ENCODE measurements at places on chromosomes 2 and 18.

GRCh38 chr2:168392024-168392423 is 64.0 kb upstream of the CERS6 start:
- no peak for DNase-seq

DNA sequence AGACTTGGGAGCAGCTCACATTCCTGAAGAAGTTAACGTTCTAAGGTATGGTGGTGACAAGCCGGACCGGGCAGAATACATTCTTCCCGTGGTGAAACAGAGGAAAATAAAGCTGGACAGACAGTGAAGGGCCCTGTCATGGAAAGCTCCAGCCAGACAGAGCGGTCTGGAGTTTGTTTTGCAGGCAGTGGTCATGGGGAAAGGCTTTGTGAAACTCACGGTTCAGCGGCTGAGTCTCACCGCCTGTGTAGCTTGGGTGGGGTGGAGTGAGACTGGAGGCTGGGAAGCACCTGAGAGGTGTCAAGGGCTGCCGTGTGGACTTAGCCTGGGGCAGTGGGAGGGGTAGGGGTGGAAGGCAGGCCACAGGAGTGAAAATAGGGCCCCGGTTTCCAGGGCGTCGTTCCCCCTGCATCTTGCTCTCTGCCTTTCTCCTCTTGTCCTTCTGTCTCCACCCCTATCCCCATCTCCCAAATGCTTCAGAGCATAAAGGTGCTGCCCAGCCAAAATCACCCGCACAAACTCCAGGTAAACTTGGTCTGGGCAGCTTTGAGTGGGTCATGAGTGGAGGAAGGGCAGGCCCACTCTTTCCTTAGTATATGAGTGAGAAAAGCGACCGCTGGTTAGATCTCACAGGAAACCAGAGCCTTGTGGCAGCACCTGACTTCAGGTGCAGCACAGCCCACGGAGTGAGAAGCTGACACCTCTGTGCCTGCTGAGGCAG is 11.4 kb upstream of the SLC20A1 start:
- no peak for DNase-seq

- no peak for DNase-seq
Measured at GRCh38 chr2:108459441-108459840, 10.4 kb downstream of the GCC2 start.

- DNase-seq = no peak
Measured at GRCh38 chr2:161422816-161423403, 6.8 kb downstream of the TBR1 start.

GRCh38 chr2:35787302-35788031 is 568.1 kb upstream of the CRIM1 start:
- no peak for DNase-seq

DNA sequence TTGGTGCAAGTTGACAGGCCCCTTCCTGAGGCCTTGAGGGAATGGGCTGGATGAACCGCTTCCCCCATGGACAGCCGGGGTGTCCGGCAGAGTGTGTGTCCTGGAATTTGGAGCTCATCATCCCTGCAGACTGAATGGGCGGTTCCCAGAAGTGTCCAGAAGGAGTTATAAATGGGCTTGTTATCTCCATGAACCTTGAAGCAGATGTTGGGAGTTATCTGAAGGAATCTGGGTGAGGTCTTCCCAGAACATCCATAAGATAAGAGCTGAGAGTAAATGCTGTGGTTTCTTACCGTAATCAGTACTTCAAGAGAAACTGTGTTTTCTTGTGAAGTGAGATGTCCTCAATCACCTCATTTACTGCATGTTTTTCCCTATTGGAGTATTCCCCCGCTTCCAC is 21.1 kb downstream of the PLB1 start:
- no peak for DNase-seq
